Hepatocyte (in vitro differentiated cells): ENCODE measurements at places on chromosomes 13 and 19. TPM values are rescaled to one million over a fixed set of nuclear protein-coding genes. Genes with fewer than 3 reads are reported as not detected.

The B3GNT8 gene
- total RNA-seq: 5.3 and 9.2 TPM in 2 replicates

The ERCC1 gene
- 42.5 and 51.0 TPM in 2 replicates for total RNA-seq

The TGDS gene
- total RNA-seq: 21.5 and 25.3 TPM in 2 replicates

The KLK11 gene
- 1.4 TPM in 1 of 2 replicates, not detected in the other for total RNA-seq

The TEKTIP1 gene
- total RNA-seq: not detected in 2 replicates

The ZNF568 gene
- 3.9 and 8.9 TPM in 2 replicates for total RNA-seq

GRCh38 chr13:90717451-90717936 is 630.0 kb upstream of the MIR17HG start:
- peak; percentile 45 for DNase-seq

DNA sequence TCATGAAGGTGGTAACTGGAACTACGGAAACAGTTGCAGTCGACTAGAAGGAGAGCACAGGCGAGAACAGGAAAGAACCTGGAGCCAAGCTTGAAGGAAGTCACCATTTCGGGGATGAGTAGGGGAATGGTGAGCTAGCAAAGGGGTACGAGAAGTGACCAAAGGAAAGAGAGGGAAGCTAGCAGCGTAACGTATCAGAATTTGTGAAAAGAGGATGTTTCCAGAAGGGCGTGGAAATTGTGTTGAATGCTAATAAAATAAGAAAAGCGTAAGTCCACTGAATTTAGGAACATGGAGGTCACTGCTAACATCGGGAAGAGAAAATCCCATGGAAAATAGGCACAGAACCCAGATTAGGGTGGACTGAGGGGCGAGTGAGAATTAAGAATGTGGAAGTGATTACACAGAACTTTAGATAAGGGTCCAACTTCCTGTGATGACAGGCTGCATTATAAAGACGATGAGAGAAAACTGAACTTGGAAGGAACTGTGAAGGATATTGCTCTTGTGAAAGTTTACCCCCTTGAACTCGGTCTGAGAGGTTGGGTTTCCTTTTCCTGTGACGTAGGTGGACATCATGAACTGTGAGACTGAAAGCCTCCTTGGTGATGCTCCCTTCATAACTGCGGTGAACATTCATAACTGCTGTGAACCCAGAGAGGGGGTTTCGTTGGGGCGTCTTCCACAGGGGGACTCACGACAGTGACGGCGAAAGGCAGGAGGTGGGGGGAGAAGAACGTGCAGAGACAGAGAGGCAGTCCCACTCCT is 2.0 kb upstream of the FFAR2 start:
- no peak for DNase-seq

GRCh38 chr19:17025991-17026658 is 485 bp downstream of the CPAMD8 start:
- peak; percentile 55 for DNase-seq

DNA sequence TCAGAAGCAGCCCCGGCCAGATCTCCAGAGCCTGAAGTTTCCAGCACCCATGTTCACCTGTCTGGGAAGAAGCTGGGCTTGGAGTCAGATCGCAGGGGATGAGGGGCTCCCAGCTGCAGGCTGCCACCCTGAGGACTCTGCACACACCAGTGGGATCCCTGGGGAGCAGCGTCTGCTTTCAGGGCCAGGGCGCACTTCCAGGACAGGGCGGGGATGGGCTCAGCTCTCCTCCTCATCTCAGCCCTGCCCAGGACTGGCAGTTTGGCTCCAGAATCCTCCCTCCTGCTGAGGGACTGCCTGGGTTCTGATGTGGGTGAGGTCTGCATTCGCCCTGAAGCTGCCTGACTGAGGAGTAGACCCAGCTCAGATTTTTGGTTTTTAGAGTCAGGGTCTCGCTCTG is 3.5 kb downstream of the SLC7A9 start:
- DNase-seq: no peak

- DNase-seq: no peak
Measured at GRCh38 chr19:33464733-33465115, 56.9 kb downstream of the PEPD start.
